ENCODE measurements at places on chromosomes 16 and 17.

GRCh38 chr17:55898195-55898594 is 147.3 kb downstream of the PCTP start:
- DNase-seq: no peak

DNA sequence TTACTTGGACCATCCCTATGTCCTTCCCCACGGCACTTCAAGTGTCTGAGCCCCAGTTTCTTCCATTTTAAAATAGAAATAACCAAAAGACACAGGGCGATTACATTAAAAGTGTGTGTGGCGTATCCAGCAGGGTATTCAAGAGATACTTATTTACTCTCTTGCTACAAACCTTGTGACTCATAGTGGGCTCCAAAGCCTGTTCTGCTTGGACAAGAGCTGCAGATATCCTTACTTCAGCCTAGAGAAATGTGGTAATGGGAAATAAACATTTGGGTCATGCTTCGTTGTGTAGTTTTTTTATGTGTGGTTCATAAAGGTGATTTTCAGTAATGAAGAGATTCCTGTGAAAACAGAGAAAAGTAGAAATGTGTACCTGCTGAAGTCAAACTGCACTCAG is 288.9 kb upstream of the CDH11 start:
- DNase-seq: no peak

DNA sequence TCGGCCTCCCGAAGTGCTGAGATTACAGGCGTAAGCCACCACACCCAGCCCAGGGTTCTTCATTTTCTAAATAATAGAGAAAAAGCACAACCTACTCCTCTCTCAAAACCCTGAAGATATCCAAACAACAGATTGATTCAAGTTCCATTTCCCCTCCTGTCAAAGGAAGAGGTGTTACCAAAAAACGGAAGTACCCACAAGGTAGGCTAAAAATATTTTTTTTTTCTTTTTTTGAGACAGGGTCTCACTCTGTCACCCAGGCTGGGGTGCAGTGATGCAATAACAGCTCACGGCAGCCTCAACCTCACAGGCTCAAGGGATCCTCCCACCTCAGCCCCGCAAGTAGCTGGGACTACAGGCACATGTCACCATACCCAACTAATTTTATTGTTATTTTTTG is 18.9 kb downstream of the UTP6 start:
- no peak for DNase-seq

- no peak for DNase-seq
Observed at GRCh38 chr16:31708348-31708747, 165.3 kb upstream of the ZNF267 start.

DNA sequence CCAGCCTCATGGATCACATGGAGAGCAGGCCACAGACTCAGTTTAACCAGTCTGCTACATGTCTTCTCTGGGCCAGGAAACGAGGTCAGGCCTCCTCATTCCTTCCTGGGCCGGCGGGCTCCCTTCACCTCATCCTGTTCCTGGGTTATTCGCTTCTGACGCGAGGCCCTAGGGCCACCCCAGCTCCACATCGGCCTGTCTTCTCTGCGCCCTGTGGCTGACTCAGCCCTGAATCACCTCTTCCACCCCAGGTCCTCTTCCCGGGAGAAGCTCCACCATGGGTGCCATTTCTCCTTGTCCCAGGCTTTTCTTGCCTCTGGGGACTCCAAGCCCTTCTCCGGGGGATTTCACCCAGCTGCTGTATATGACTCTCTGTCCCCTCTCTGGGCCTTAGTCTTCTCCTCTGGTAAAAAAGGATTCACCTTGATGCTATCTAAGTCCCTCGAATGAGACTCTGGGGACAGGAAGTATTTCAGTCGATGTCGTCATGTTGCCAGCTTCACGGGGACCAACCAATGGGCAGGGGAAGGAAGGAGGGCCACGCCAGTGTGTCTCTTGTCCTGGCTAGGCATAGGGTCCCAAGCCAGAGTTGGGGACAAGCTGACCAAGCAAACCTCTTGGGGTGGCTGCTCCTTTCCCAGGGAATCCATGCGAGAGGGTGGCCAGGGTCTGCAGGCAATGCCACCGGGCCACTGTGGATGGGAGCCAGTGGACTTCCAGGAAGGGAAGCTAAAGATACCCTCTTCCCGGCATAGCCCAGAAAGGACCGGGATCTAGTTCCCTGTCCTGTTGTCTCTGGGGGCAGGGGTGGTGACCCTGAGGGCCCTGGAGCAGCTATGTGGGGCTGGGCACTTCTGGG is 58.7 kb downstream of the SOCS3 start:
- no peak for DNase-seq
